ENCODE measurements at places on chromosomes 5 and 9. TPM values are rescaled to one million over a fixed set of nuclear protein-coding genes. Genes with fewer than 3 reads are reported as not detected.

DNA sequence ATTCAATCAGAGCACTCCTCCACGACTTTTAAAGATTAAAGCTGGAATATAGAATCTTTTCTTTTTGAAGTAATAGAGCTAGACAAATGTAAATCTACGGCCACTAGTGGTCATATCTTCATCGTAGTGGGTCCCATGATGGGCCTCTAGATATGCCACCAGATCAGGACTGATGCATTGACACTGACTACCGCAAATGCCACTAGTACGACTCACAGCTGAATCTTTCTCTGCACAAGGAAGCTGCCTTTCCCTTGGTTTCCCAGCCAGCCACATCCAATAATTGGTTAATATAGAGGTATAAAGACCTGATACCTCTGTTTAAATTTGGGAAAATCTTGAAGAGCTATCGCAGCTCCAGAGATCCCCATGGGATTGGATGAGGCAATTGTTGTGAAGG lies 37.8 kb upstream of the ADRB2 start:
- H3K4me1 ChIP-seq: peaks cover 13% of the 10 kb centered on the region
- H3K27ac ChIP-seq: no peak overlapping the region
- H3K27me3 ChIP-seq: no peaks in the 10 kb centered on the region
- no peaks in the 10 kb centered on the region for H3K36me3 ChIP-seq
- no peak overlapping the region for H3K4me3 ChIP-seq

DNA sequence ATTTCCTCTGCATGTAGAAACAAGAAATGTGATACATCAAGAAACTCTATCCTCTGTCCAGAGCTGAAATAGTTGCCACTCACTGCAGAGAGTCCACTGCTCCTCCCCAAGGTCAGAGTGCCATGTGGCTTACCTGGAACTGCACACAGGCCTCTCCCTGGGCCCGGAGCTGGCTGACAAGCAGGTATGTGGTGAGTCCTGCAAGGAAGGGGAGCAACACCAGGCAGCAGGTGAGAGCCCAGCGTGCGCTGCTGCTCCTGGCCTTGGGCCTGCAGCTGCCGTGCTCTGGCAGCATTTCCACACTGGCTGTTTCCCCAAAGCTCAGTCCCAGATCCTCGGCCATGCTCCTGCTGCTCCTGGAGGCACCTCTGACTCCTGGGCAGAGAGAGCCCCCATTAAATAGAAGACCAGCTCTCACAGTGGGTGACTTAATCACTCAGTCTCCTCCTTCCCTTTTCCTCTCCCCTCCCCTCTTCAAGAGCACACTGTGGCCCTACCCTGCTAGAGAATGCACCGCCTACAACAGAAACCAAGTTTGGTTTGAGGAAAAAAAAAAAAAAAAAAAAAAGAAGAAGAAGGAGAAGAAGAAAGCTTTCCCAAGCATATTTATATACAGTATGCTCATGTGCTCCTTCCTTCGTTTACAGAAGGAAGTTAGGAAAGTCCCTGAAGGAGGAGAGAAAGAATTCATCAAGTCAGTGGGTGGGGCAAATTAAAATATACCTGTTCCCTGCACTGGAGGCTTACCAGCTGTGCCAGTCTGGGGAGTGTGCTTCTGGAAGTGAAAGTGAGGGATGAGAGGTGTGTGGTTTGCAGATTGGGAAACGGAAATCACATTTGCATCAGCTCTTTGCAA lies at the start of gene TNFSF15:
TSS of gene TNFSF15 (minus strand) at position 370 of the 856 bp plus-strand sequence. CDS start at position 343, 27 bp downstream.
- peak within 1 kb of the TSS; percentile 78 for H3K27ac ChIP-seq
- no peaks in the 10 kb centered on the region for H3K27me3 ChIP-seq
- DNase-seq: no peak
- H3K4me3 ChIP-seq: peak within 1 kb of the TSS; percentile 39
- peaks cover 39% of the 10 kb centered on the region for H3K4me1 ChIP-seq

GRCh38 chr5:120254385-120254784 lies 209.7 kb upstream of the PRR16 start:
- H3K27me3 ChIP-seq: peaks cover 61% of the 10 kb centered on the region
- H3K36me3 ChIP-seq: no peaks in the 10 kb centered on the region
- H3K27ac ChIP-seq: no peak overlapping the region
- no peak overlapping the region for H3K4me3 ChIP-seq
- no peak for DNase-seq

DNA sequence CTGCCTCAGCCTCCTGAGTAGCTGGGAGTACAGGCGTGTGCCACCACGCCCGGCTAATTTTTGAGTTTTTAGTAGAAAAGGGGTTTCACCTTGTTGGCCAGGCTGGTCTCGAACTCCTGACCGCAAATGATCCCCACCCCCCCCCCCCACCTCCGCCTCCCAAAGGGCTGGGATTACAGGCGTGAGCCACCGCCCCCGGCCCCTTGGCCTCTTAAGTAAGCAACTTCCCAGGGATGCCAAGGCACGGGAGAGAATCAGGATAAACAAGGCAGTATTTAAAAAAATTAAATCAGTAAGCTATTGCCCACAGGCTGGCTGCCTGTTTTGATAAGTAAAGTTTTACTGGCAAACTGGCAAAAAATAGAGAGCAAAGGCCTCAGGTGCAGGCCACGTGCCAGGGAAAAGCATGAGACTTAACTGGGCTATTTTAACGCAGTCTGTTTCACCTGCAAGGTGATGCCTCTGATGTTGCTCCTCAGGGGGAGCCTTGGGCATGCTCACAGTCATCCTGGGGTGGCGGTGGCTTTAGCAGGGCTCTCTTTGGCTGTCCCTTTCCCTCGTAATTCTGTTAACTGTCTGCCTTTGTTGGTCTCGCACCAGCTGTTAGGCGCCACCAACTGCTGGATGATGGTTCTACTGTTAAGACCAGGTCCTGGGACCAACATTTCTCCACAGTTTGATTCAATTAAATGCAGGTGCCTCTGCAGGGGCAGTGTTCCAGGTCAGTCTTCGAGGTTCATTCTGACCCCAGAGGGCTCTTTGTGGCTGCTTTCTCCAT lies 19.4 kb upstream of the RNF130 start:
- no peaks in the 10 kb centered on the region for H3K36me3 ChIP-seq
- DNase-seq: no peak
- H3K4me1 ChIP-seq: peaks cover 12% of the 10 kb centered on the region
- peaks cover 7% of the 10 kb centered on the region for H3K27me3 ChIP-seq
- no peak overlapping the region for H3K27ac ChIP-seq

- peaks cover 2% of the 10 kb centered on the region for H3K27me3 ChIP-seq
- no peak overlapping the region for H3K27ac ChIP-seq
- DNase-seq: no peak
- H3K36me3 ChIP-seq: no peaks in the 10 kb centered on the region
These were observed 26.8 kb downstream of the PAEP start for GRCh38 chr9:135588371-135588770.

- no peaks in the 10 kb centered on the region for H3K27me3 ChIP-seq
- peak overlapping the region; percentile 63 for H3K4me3 ChIP-seq
- DNase-seq: no peak
- H3K36me3 ChIP-seq: peaks cover 19% of the 10 kb centered on the region
- peaks cover 69% of the 10 kb centered on the region for H3K4me1 ChIP-seq
- peak overlapping the region; percentile 95 for H3K27ac ChIP-seq
These were observed 6.3 kb downstream of the NR2F1-AS1 start for GRCh38 chr5:93574491-93575305.

DNA sequence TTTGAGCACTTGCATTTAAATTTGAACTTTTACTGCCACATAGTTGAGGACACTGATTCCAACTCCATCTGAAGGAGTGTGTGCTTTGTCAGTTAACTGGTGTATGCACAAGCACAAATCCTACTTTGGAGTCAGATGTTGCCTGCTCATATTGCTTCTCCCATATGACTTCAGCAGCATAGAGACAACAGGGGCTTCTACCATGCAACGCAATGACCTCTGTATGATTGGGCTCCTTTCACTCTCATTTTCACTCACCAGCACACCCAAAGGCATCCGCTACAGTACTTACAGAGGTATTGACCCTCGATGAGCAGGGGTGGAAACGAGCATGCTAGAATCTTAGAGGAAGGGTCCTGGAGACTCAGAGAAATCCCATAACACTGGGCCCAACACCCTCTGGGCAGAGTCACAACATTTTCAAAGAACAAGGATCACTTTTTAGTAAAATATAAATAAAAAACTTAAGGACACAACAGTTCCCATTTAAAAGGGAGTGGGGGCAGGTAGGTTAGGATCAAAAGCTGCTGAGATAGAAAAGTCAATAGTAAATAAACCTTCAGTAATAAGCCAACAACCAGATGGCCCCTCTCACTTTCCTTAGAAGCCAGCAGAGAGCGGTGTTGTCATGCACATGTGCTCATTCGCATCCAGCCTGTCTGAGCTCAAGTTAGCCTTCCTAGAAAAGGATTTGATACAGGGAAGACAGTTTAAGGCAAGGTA lies 203.8 kb downstream of the SNCAIP start:
- DNase-seq: no peak
- no peaks in the 10 kb centered on the region for H3K4me1 ChIP-seq
- H3K27ac ChIP-seq: no peak overlapping the region
- no peaks in the 10 kb centered on the region for H3K36me3 ChIP-seq
- peaks cover 21% of the 10 kb centered on the region for H3K27me3 ChIP-seq
- no peak overlapping the region for H3K4me3 ChIP-seq

DNA sequence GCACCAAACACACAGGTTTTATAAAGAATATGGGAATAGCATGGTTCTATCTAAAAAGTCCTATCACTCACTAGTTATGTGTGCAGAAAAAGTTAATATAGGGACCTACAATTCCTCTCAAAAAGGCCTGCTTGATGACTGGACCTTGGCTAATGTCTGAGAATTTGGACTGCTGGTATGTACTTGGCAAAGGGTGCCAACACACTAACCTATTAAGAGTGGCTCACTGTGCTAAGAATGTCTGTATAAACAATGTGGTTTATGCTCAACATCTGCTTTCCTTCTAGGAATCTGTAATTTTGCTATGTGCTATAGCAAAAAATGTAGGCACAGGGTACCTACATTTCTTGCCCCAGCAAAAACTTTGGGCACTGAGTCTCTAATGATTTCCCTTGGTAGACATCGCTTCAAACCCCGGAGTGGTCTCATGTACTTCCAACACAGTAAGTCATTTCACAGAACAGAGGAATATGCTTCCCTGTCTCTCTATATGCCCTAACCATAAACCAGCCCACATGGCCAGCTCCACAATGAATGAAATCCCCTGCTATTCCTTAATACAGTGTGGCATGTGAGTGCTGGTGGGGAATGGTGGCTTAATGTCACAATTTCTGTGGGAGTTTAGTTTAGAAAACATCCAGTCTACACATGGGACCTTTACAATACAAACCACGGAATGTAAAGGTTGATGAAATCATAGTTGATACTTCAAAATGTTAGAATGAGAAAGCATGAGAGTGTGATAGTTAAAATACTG lies 101.7 kb downstream of the UBAP2 start:
- no peak overlapping the region for H3K4me3 ChIP-seq
- peaks cover 37% of the 10 kb centered on the region for H3K36me3 ChIP-seq
- peak overlapping the region; percentile 85 for H3K27ac ChIP-seq
- no peak for DNase-seq
- peaks cover 60% of the 10 kb centered on the region for H3K4me1 ChIP-seq
- H3K27me3 ChIP-seq: no peaks in the 10 kb centered on the region

DNA sequence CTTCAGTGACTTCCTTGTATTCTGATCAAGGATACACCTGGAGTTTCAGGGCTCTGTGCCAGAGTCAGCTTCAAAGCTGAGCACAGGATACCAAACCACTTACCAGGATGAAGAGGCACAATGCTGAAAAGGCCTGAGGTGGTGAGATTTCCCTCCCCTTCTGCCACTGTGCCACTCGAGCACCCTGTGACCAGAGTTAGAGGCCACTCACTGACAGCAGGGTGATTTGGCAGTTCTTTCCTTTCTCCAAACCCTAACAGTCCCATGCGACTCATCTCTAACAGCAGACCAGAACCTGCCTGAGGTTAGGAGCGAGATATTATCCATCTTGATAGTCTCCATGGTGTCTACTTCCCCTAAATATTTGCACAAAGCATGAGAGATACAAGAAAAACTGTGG lies 1.8 kb downstream of the PLGRKT start:
- H3K27me3 ChIP-seq: no peaks in the 10 kb centered on the region
- peaks cover 12% of the 10 kb centered on the region for H3K36me3 ChIP-seq
- no peak overlapping the region for H3K27ac ChIP-seq
- DNase-seq: no peak

GRCh38 chr9:37107701-37108100 lies 12.7 kb upstream of the ZCCHC7 start:
- H3K4me1 ChIP-seq: peaks cover 2% of the 10 kb centered on the region
- peaks cover 33% of the 10 kb centered on the region for H3K27me3 ChIP-seq
- no peak overlapping the region for H3K27ac ChIP-seq
- DNase-seq: no peak
- H3K4me3 ChIP-seq: no peak overlapping the region
- no peaks in the 10 kb centered on the region for H3K36me3 ChIP-seq

GRCh38 chr5:160555581-160555970 lies 133.9 kb downstream of the PTTG1 start:
- no peaks in the 10 kb centered on the region for H3K4me1 ChIP-seq
- H3K27me3 ChIP-seq: no peaks in the 10 kb centered on the region
- H3K36me3 ChIP-seq: no peaks in the 10 kb centered on the region
- DNase-seq: no peak
- no peak overlapping the region for H3K27ac ChIP-seq
- H3K4me3 ChIP-seq: no peak overlapping the region

DNA sequence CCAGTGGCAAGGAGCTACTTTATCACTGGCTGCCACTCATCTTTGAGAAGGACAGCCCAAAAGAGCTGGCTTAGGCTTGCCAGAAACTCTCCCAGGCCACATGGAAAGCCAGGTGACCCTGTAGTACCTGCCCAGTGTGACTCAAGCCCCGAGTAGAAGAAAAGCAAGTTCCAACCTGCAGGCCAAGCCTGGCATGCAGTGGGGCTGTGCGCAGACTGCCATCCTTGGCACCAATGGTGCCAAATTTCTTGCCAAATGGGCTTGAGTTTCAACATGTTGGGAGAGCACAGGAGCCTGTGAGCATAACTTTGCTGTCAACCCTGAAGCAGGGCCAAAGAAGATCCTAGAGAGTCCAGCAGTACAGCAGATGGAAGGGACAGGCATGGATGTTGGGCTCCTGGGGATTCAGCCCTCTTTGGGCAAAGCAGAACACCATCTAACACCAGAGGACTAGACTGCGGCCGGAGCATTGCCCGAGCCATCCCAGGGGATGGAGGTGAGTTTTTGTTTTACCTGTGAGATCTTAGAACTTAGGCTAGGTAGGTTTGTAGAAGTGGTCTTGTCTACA lies 27.3 kb upstream of the SHB start:
- H3K4me3 ChIP-seq: no peak overlapping the region
- no peak overlapping the region for H3K27ac ChIP-seq
- peaks cover 35% of the 10 kb centered on the region for H3K27me3 ChIP-seq

EIF4E1B gene
- not detected for total RNA-seq

Measured in osteocyte (in vitro differentiated cells).